ENCODE measurements at places on chromosomes 6 and 20.
A peak's percentile ranks its signal among the peaks of the same experiment; 100 is the strongest.

- DNase-seq = no peak
Measured at GRCh38 chr20:59835448-59836395, 97.7 kb downstream of the SYCP2 start.

- DNase-seq = no peak
Measured at GRCh38 chr6:165052561-165053480, 256.6 kb downstream of the C6orf118 start.

- peak; percentile 26 for DNase-seq
Measured at GRCh38 chr6:73388800-73389512, 5.7 kb upstream of the DDX43 start.

DNA sequence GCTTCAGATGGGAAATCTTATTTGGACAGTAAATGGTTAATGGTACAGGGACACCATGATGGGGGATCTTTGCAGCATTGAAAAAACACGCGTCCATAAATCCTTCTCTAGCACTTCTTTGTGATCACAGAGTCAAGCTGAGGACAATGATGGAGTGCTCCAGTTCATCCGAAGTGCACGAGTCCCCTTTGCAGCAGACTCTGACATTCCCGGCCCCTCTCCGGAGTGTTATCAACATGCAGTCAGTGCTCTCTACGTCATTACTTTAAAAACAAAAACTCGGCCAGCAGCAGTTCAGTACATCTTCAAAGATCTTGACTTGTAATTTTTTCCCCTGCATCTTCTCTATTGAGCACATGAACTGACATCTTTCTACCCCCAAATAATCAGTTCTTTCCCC lies 185.5 kb upstream of the AKAP12 start:
- DNase-seq = no peak

GRCh38 chr20:15487030-15487429 lies 1086.2 kb downstream of the KIF16B start:
- DNase-seq = no peak

DNA sequence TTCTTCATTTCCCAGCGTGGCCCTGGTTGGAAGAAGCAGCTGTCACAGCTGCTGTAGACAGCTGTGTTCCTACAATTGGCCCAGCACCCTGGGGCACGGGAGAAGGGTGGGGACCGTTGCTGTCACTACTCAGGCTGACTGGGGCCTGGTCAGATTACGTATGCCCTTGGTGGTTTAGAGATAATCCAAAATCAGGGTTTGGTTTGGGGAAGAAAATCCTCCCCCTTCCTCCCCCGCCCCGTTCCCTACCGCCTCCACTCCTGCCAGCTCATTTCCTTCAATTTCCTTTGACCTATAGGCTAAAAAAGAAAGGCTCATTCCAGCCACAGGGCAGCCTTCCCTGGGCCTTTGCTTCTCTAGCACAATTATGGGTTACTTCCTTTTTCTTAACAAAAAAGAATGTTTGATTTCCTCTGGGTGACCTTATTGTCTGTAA lies 292.7 kb downstream of the ESR1 start:
- DNase-seq = no peak

GRCh38 chr6:136643850-136644596 lies 93.8 kb upstream of the MAP7 start:
- DNase-seq = peak; percentile 72

DNA sequence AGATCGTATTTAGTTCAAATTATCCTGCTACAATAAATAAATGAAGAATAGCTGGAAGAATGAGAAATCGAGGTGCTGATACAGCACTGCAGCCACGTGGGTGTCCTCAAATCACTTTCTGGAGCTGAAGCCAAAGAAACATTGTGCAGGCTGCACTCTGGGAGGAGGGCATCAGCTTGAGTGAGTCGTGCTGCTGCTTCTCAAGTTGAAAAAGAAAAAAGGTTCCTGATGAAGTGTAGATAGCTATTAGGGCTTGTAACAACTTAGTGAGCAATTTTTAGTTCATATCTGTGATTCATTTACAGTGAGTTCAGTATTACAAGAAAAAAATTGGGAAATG lies 40.5 kb downstream of the DSE start:
- DNase-seq = no peak

DNA sequence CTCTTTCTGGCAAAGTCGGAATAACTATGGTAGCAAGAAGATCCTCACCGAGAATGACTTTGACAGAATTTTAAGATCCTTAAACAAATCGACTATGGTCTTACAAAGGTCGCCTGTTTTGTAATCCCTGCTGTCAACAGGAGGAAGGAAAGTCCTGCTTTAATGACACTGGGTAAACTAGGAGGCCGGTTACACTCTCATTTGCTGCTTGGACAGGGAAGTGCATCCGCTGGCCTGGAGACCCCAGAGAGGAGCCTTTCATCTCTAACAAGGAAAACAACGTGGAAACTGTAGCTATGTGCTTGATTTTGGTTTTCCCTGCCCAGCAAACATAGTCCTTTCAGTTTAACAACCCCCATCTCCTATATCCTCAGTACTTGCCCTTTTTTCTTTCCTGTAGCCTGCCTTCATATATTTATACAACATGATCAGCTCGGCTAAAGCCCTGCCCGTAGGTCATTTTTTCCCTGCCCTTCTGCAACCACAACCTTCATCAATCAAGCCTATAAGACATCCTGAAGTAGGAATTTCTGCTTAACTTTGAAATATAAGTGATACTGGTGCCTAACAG lies 97.2 kb upstream of the RIN2 start:
- DNase-seq = no peak

- no peak for DNase-seq
Measured at GRCh38 chr20:61042506-61043385, 209.3 kb upstream of the CDH4 start.

- DNase-seq = no peak
Measured at GRCh38 chr6:111681860-111682259, 76.2 kb upstream of the TRAF3IP2 start.

DNA sequence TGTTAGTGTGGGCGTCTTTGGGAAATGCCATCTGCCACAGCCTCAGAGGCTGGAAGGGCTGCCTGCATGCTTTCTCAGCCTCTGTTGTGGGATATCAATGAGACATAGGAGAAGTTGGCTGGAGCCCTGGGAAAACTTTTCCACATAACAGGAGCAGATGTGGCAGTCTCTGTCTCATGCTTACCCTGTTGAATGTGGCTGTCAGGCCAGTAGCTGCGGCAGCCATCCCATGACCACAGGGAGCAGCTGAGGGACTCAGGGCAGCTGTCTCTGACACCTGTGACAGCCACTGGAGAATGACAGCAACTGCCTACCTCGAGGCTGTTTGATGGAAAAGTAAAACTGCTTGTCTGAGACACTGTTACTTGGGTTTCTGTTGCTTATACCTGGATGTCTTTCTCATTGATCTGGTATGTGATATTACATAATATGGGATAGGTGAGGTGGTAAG lies 64.4 kb downstream of the TULP4 start:
- no peak for DNase-seq

- no peak for DNase-seq
Measured at GRCh38 chr6:10451394-10451793, 36.5 kb upstream of the TFAP2A start.

- DNase-seq = no peak
Measured at GRCh38 chr20:40049854-40050253, 639.2 kb downstream of the MAFB start.

DNA sequence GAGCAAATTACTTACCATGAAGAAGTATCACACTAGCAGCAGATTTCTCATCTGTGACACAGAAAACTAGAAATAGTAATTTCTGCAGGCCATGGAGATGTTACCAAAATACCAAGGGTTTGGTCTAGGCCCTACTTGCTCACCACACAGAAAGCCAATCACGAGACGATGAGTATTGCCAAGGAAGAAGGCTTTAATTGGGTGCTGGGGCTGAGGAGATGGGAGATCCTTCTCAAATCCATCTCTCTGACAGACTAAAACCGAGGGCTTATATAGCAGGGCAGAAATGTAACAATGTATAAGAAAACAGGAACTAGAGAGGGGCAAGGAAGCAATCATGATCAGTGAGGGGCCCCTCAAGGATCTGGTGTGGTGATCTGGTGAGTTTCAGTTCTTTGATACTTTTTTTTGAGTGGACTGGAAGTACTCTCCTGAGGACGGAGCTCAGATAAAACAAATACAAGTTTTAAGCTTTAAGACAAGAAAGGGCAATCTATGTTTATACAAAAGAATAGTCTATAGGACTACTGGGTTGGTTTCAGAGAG lies 40.9 kb downstream of the RNF182 start:
- no peak for DNase-seq
